ENCODE measurements at places on chromosomes 5 and 9. TPM values are rescaled to one million over a fixed set of nuclear protein-coding genes. Genes with fewer than 3 reads are reported as not detected.

The SPRY4 gene
- 0.65 TPM for polyA plus RNA-seq

The MEGF9 gene
- polyA plus RNA-seq: 7.3 TPM

The ECSCR gene
- 3.1 TPM for polyA plus RNA-seq

The KCNV2 gene
- not detected for polyA plus RNA-seq

The PCDHB15 gene
- 0.37 TPM for polyA plus RNA-seq

The CARTPT gene
- polyA plus RNA-seq: 0.28 TPM

The APBA1 gene
- 1.3 TPM for polyA plus RNA-seq

The FGFR4 gene
- polyA plus RNA-seq: 1.3 TPM

The ST8SIA4 gene
- polyA plus RNA-seq: 0.35 TPM

The FOXD4L5 gene
- polyA plus RNA-seq: 0.06 TPM

The ANKRD31 gene
- polyA plus RNA-seq: 0.26 TPM

The CLIC3 gene
- polyA plus RNA-seq: 351 TPM

The IRX4 gene
- 15.6 TPM for polyA plus RNA-seq

The ARHGEF28 gene
- 5.9 TPM for polyA plus RNA-seq

The CTXN3 gene
- polyA plus RNA-seq: 0.14 TPM

The ADGRD2 gene
- 0.02 TPM for polyA plus RNA-seq

The PARP8 gene
- 4.5 TPM for polyA plus RNA-seq

The TNFSF8 gene
- 0.47 TPM for polyA plus RNA-seq

The SHLD3 gene
- 1.9 TPM for polyA plus RNA-seq

The CD74 gene
- polyA plus RNA-seq: 256 TPM

The RNF183 gene
- 2.3 TPM for polyA plus RNA-seq

The OR13D1 gene
- not detected for polyA plus RNA-seq

The PLAC8L1 gene
- not detected for polyA plus RNA-seq

The PPP2R2B gene
- 0.78 TPM for polyA plus RNA-seq

The NUTM2F gene
- not detected for polyA plus RNA-seq

The DMRT3 gene
- 0.22 TPM for polyA plus RNA-seq
